ENCODE measurements at places on chromosomes 5 and 9.

DNA sequence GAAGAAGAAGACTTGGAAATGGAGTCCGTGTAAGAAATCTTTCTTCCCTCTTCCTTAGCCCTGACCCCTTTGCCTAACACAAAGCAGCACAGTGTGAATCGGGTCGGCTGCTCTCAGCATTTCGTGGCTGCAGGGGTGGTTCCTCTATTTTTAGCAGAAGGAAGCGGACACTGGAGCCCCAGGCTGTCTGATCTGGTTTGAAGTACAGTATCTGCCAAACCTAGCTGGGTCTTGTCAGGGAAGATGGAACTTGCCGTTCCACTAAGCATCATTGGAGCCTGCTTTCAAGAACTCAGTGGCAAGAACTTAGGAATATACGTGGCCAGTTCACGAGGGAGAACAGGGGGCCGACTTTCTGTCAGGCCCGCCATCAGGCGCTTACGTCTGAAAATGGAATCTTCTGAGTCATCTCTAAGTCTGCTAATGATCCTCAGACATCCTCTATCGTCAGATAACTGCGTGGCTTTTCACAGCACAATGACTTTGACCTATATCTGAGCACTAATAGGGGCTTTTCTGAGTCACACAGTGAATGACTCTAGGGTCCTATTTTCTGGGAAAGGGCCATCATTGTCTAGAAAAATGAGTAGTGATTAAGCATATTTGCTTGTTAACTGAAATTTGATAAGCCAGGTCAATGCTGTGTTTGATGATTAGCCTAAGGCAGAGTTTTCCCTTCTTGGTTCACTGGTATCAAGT lies 43.3 kb upstream of the NCS1 start:
- peak; percentile 45 for DNase-seq

DNA sequence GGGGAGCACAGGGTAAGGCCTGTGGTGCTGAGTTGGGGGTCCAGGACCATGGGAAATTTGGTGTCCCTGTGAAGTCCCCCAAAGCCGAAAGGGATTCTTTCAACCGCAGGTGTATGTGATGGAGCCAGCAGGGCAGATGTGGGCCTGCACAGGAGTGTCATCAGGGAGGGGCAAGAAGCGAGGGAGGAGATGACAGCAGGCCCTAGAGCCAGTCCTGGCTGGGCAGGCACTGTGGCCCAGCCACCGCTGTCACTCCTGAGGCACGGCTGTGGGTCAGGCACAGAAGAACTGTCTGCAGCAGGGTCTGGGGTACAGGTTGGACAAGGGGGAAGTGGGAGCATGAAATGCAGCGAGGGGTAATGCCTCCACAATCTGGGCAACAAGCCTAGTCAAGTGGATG lies 4.8 kb downstream of the HK3 start:
- no peak for DNase-seq

GRCh38 chr5:170112876-170113521 lies 7.3 kb downstream of the FOXI1 start:
- DNase-seq: no peak

GRCh38 chr5:28967848-28968247 lies 1929.5 kb upstream of the CDH9 start:
- no peak for DNase-seq

DNA sequence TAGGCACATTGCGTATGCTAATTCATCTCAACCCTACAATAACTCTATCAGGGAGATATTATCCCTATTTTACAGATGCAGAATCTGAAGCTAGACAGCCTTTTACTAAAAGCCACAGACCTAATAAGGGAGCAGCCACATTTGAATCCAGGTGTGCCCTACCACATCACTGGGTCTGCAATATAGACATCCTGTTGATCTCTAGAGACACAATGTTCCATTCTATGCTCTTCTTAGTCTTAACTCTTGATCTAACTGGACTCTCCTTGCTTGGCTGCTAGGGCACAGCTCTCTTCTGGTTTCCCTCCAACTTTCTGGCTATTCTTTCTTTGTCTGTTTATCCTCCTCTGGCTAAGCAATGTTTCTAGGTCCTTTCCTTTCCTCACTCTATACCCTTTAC lies 1.4 kb upstream of the SPATA6L start:
- no peak for DNase-seq

Measured in tibial nerve (tissue), 4 donors.